Esophagus mucosa (tissue), 1 donor: ENCODE measurements at places on chromosomes 13 and 19. TPM values are rescaled to one million over a fixed set of nuclear protein-coding genes. Genes with fewer than 3 reads are reported as not detected.

PLD3 gene
- total RNA-seq: 55.4 TPM

C1QTNF9B gene
- not detected for total RNA-seq

MAB21L1 gene
- 0.28 TPM for total RNA-seq

SYT5 gene
- total RNA-seq: not detected

GALP gene
- not detected for total RNA-seq

CLEC17A gene
- total RNA-seq: 0.20 TPM

ADM5 gene
- 0.92 TPM for total RNA-seq

PPP1R12C gene
- total RNA-seq: 33.3 TPM

ICAM5 gene
- 1.3 TPM for total RNA-seq

CACNG8 gene
- not detected for total RNA-seq

IGFL3 gene
- total RNA-seq: not detected

ZFP82 gene
- 0.72 TPM for total RNA-seq

PSG2 gene
- not detected for total RNA-seq

LYPD5 gene
- total RNA-seq: 18.0 TPM

PTH2 gene
- not detected for total RNA-seq

LGI4 gene
- total RNA-seq: 1.4 TPM

DACH1 gene
- 0.24 TPM for total RNA-seq

PSG6 gene
- total RNA-seq: not detected

PLVAP gene
- total RNA-seq: 22.6 TPM

ADGRE3 gene
- 0.12 TPM for total RNA-seq

ADGRE1 gene
- not detected for total RNA-seq

SLC6A16 gene
- total RNA-seq: 0.48 TPM

RNF113B gene
- total RNA-seq: not detected

LIN7B gene
- 11.7 TPM for total RNA-seq

HPN gene
- not detected for total RNA-seq

LILRB4 gene
- total RNA-seq: 0.48 TPM

CD33 gene
- total RNA-seq: 0.40 TPM

CCNE1 gene
- 3.7 TPM for total RNA-seq

PLA2G4C gene
- total RNA-seq: 0.32 TPM
